ENCODE measurements at places on chromosomes 5 and 9.

DNA sequence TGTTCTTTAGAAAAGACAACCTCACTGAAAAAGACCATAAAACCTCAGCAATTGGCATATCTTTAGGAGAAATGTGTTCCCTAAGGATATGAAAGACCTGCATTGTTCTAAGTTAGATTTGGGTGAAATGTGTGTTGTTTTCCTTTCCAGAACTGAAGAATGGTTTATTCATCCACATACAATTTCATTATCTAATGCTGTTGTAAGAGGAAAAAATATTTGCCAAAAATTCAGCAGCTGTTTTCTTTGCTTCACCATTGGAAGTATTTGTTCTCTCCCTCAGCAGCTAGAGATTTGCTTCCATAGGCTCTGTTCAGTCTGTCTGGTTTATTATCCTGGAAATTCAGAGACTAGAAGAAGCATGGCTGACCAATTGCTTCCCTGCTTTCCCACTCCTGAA lies 150.9 kb downstream of the ISOC1 start:
- DNase-seq: no peak

DNA sequence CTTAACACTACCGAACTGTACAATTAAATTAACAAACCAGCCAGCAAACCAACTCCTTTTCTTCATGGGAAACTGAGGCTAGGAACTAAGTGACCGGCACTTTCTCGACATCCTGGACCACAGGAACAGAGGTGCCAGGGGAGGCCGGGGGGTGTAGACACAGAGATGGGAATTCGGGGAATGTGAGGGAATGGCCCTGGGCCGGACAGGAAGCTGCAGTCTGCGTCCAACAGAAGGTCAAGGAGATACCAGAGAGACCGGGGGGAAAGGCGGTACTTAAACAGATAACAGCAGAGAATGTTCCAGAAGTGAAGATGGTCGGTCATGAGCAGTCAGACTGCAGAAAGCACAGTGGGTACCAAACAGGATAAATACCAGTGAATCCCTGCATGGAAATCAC lies 40.3 kb downstream of the DBH start:
- no peak for DNase-seq

- DNase-seq: no peak
Observed at GRCh38 chr5:169655353-169655752, 18.3 kb downstream of the DOCK2 start.

GRCh38 chr5:139378101-139378825 lies 4.8 kb downstream of the SLC23A1 start:
- no peak for DNase-seq

- DNase-seq: no peak
Observed at GRCh38 chr9:38720083-38720745, at the start of gene FAM240B. Gene FAM240B, minus strand, starts transcription at chr9:38720133. Its CDS starts 16,134 bp downstream, at chr9:38703999.

- DNase-seq: no peak
Observed at GRCh38 chr9:89440951-89441654, 56.8 kb downstream of the SEMA4D start.

- DNase-seq: no peak
Observed at GRCh38 chr5:178839319-178839704, 20.4 kb upstream of the ZNF354B start.

- no peak for DNase-seq
Observed at GRCh38 chr5:100889165-100889743, 13.8 kb downstream of the ST8SIA4 start.

GRCh38 chr5:44847206-44847852 lies 38.6 kb downstream of the MRPS30 start:
- no peak for DNase-seq

GRCh38 chr5:35835796-35836742 lies 20.6 kb upstream of the IL7R start:
- no peak for DNase-seq

DNA sequence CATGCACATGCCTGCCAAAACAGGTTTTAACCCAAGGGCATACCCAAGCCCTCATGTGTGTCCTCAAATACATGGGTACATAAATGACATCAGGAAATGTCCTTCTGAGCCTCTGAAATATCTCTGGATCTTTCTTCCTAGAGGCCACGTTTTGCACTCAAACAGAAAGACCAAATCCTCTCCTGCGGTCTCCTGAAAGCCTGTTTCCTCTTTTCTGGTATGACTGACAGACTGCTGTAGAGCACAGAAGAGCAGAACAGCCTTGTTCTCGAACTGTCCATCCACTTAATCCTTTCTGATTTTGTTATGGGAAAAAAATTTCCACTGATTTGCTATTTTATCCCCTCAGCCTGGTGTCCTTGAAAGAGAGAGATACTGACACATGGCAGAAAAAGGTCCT lies 107.2 kb downstream of the ASTN2 start:
- no peak for DNase-seq

- no peak for DNase-seq
Observed at GRCh38 chr5:102527547-102527946, 28.7 kb upstream of the SLCO6A1 start.

- DNase-seq: no peak
Observed at GRCh38 chr5:71576241-71576640, 10.9 kb upstream of the MCCC2 start.

GRCh38 chr9:125556046-125556721 lies 150.8 kb downstream of the MAPKAP1 start:
- no peak for DNase-seq

- DNase-seq: no peak
Observed at GRCh38 chr5:54013556-54014194, 296.7 kb downstream of the ARL15 start.

DNA sequence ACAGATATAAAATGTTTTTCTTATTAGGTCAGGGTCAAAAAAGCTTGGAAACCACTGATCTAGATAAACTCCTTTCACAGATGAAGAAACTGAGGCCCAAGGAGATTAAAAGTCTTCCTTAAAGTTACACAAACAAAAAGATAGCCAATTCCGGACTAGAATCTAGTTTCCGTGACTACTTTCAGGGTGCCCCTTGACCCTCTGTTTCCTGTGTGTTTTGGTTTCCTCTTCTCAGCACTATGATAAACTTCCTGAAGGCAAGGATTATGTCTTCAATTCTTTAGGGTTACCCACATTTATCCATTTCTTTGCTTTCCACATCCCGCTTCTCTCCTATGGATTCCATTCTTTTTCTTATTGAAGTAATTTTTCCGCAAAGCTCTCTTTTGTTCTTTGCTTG lies 83.1 kb downstream of the ADAMTS12 start:
- DNase-seq: no peak

DNA sequence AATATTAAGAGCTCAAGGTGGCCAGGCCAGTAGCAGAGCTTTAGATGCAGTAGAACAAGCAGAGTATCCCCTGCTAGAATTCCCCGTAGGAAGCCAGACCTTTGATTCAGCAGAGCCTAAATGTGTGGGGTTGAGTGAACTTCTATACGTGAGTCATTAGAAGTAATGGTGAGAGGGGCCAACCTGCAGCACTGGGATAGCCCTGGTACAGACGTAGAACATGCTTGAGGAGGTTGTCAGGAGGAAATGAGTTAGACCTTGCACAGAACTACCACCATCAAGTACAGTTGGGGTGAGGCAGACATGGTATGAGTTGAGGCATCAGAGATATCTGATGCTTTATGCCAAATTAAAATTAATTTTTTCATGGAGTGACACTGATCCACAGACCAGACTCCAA lies 42.0 kb downstream of the PDCD1LG2 start:
- no peak for DNase-seq

GRCh38 chr5:27906481-27906880 lies 868.1 kb upstream of the CDH9 start:
- DNase-seq: no peak

- no peak for DNase-seq
Observed at GRCh38 chr5:40690267-40690666, 10.6 kb downstream of the PTGER4 start.

DNA sequence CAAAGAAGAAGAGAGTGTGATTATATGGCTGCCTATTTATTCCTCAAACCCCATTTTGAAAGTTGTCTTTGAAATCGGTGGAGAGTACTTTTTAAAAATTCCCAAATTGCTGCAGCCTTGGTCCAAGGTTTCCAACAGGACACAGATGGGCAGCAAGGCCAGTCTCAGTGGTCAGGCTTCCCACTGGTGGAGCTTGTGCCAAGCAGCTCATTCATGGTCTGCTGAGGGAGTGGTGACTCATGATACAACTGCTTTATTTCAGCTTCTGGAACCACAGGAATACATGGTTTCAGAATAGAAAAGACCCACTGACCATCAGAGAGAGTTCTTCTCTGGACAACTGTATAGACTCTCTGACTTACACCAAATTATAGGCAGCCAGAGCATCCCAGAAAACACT lies 673.1 kb upstream of the KLF4 start:
- no peak for DNase-seq

GRCh38 chr5:164184158-164184557 lies 678.7 kb downstream of the MAT2B start:
- DNase-seq: no peak

- DNase-seq: no peak
Observed at GRCh38 chr5:107781451-107781850, 110.7 kb upstream of the EFNA5 start.

DNA sequence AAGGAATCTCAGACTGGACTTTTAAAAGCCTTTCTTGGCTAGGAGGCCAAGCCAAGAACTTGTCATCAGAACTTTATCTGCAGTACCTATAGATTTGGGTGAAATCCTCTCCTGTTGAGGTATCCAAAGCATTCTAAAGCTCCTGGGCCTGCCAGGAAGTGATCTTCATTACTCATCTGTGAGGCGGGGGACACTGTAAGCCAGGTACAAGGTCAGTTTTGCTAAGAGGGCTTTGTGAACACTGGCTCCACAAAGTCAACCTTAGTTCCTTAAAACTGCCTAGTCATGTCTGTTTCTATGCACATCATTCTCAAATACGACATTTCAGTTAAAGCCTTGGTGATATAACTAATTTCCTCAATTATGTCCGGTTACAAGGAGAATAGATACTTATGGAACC lies 236.7 kb downstream of the PIK3R1 start:
- no peak for DNase-seq

DNA sequence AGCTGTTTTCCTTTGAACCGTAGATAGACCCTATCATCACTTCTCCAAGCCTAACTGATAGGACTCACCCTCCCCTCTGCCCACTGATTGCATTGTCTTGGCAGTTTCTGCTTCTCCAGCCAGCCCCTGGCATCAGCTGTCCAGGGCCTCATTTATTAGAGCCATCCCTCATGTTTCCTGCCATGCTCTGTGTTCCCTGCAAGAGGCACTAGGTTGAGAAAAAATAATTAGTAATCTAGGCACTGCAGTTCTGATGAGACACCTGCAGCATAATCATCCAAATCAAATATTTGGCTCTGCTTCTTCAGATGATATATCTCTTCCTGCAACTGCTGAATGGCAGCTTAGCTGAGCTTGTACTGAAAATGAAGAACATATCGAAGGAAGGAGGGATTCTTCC lies 303.0 kb upstream of the TLE4 start:
- DNase-seq: peak; percentile 77

GRCh38 chr5:107032629-107033028 lies 638.1 kb downstream of the EFNA5 start:
- no peak for DNase-seq

GRCh38 chr5:133936651-133937015 lies 31.8 kb downstream of the C5orf15 start:
- DNase-seq: no peak

DNA sequence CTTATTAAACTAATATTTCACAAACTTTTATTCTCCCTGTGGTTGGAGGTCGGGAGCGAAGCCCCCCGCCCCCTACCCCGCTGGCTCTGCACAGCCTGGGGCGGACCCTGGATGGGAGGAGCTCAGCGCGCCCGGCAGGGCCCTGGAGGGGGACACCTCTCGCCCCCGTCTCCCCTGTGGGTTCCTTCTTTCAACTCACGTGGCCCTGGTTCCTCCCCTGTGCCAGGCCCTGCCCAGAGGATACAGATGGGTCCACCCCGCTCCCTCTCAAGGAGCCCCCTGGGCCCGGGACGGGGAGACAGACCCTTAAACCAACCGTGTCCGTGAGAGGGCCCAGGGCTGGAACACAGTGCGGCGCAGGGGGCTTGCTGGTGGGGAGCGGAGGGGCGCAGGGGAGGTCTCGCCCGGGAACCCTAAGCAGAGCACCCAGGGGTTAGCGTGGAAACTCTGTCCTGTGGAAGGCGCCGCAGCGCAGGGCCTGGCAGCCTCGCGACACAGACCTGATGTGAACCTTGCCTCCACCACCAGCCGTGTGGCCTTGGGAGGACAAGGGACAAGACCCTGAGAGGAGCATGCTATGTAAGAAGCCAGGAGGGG lies 103.7 kb upstream of the MVB12B start:
- no peak for DNase-seq

- no peak for DNase-seq
Observed at GRCh38 chr5:74875994-74876791, 10.0 kb upstream of the FAM169A start.

- DNase-seq: no peak
Observed at GRCh38 chr9:89806371-89807100, 201.7 kb downstream of the GADD45G start.

- DNase-seq: no peak
Observed at GRCh38 chr9:108469654-108470053, 386.1 kb downstream of the ACTL7B start.

DNA sequence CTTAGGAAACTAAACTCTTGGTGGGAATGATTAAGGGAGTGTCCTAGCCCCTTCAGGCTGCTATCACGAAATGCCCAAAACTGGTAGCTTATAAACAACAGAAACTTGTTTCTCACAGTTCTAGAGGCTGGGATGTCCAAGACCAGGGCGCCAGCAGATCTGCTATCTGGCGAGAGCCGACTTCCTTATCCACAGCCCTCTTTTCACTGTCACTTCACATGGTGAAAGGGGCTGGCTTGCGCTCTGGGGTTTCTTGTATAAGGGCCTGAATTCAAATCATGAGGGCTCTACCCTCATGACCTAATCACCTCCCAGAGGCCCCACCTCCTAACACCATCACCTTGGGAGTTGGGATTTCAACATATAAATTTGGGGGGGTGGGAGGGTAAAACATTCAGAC lies 49.1 kb downstream of the IPPK start:
- DNase-seq: no peak

Data from NCI-H2029 treated with DMSO at 0.1 percent for 48 hours (cell line).